Effector memory CD4-positive, alpha-beta T cell (primary cell): ENCODE measurements at places on chromosomes 3 and 15.

GRCh38 chr15:69454953-69455352, 2.3 kb downstream of the RPLP1 start:
- DNase-seq, result no peak

- no peak for DNase-seq
Measured at GRCh38 chr3:117550766-117551165, 841.2 kb downstream of the TUSC7 start.

GRCh38 chr15:59998950-59999611, 5.0 kb upstream of the FOXB1 start:
- DNase-seq, result no peak

DNA sequence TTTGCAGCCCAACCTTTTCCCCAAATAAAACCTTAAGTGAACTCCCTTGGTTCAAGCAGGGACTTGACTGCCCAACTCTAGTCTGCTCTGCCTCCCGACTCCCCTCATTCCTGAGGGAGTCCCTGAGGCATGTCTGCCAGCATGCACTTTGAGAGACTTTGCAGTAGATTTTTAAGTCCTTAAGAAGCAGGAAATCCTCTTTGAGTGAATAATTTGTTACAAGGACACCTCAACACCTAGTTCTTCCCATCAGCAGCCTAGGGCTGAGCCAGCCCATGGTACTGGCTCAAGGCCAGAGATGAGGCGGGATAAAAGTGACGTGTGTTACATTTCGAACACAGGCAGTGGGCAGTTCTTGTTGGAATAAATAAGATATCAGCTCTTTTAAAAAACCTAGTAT, 204.3 kb upstream of the SLC2A2 start:
- no peak for DNase-seq

- DNase-seq, result no peak
Measured at GRCh38 chr3:55440104-55440708, 46.9 kb downstream of the WNT5A start.

- DNase-seq, result no peak
Measured at GRCh38 chr3:124845406-124845805, 41.8 kb downstream of the ITGB5 start.

DNA sequence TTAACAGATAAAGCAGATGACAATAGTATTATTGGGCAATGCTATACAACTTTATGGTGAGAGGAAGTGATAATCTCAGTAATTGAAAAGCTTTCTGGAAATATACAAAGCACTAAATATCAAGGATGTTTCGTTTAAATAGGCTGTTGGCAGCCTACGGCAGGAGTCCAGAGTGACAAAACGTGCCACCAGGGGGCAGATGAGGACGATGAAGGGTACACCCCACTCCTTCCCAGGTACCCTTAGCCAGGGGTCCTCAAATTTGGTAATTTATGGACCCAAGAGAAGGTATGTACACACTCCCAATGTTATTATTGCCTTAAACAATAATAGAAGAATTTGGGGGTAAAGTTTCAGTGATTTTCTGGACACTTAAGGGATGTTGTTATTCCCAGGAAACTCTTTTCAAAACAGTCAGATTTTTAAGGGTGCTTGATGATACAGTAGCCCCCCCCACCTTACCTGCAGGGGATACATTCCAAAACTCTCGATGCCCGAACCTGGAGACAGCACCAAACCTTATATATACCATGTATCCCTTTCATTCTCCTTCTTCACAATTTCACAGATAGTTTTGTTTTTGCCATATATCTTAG, 1.4 kb upstream of the MAGEL2 start:
- no peak for DNase-seq

DNA sequence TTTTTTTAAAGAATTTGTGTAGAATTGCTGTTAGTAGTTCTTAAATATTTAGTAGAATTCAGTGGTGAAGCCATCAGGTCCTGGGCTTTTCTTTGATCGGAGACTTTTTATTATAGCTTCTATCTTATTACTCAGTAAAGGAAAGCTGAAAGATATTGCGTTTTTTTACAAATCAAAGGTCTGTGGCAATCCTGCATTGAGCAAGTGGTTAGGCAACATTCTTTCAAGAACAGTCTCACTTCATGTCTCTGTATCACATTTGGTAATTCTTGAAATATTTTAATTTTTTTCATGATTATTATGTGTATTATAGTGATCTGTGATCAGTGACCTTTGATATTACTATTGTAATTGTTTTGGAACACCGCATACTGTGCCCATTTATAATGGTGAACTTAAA, 140.8 kb downstream of the UNC13C start:
- DNase-seq, result no peak

GRCh38 chr3:49415931-49416601, 3.8 kb downstream of the TCTA start:
- peak; percentile 61 for DNase-seq

- no peak for DNase-seq
Measured at GRCh38 chr15:101141926-101142527, 109.8 kb downstream of the CHSY1 start.

GRCh38 chr3:129645286-129645685, 38.8 kb upstream of the PLXND1 start:
- DNase-seq, result no peak

DNA sequence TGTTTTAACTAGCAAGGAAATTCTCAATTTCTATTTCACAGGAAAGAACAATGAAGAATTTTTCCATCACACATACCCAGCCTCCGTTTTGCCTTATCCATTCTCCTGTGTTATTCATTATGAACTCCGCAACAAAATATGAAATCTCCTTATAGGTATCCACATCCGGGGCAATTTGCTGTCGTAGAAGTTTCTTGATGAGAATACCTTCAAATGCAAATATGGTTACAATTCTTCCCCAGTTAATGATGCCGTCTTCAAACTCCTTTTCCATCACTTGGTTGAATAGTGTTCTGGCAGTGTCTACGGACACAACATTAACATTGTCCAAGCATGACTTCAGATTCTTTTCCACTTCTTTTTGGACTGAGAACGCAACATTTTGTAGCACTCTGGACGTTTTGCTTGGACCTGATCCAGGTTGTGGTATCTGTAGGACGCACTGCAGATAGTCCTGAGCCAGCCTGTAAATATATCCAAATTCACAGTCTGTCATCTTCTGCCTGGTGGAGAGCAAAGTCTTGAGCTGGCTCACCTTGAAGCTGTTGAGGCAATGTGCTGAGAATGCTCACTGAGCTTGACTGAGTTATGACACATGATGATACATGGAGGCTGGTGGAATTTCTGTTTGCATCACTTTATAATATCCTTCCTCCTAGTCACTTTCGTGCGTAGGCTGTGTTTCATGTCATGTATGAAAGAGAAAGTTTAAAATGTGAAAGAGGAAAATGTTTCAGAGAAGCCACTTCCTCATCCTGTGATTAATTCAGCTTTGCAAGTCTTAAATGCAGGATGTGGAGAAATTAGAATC, at the start of gene BCL2A1:
BCL2A1 (minus strand) TSS at position 573 of the 811 bp plus-strand sequence; CDS start at position 496, 77 bp downstream.
- DNase-seq, result peak; percentile 31

DNA sequence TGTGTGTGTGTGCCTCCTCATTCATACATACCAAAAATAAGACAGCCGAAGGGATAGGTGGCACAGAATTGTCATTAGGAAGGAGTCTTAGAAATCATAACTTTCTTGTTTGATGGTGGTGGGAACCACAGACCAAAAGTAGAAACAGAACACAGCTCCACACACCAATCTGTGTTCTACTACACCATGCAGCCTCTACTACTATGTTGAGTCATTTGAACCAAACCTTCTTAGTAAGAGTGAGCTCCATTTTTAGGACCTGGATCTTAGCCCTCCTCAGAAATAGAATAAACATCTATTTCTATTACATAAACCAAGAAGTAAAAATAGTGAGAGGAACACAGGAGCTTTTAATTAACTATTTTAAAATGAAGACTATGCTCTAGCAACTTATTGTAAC, 27.9 kb upstream of the PLCH1 start:
- DNase-seq, result no peak

GRCh38 chr15:41940441-41940857, 31.9 kb downstream of the EHD4 start:
- DNase-seq, result peak; percentile 22

DNA sequence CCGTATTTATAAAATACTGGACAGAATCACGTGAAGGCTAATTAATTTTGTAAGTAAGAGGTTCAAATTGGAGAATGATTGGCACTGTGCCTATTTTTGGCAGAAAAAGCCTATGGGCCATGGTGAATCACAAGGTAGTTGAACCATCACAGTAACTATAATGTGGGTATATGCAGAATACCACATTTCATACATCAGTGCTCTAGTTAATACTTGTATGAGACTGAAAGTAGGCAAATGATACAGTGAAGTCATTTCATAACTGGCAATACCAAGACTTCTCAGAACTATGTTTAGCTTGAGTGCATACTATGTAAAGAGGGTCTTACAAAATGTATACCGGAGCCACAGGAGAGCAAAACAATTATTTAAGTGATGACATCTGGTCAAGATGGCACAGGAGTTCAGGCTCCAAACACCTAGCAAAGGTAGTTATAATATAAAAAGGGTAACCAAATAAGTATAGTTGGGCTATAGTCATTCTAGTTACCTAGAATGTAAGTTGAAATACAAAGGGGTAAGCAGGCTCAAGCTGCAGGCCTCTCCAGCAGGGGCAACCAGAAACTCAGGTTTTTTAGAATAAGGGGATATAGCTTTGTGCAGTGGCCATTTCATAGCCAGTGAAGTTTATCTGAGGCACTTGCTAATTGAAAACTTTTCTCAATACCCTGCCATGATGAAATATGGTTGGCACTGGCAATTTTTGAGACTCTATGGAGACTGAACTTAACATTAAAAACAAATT, 19.1 kb downstream of the GPR160 start:
- no peak for DNase-seq

GRCh38 chr15:93241696-93242585, 152.9 kb upstream of the RGMA start:
- DNase-seq, result no peak

- DNase-seq, result no peak
Measured at GRCh38 chr3:110494093-110494490, 577.5 kb upstream of the NECTIN3 start.

GRCh38 chr3:172061724-172062184, 22.4 kb downstream of the FNDC3B start:
- DNase-seq, result no peak

- no peak for DNase-seq
Measured at GRCh38 chr15:34855893-34856292, 60.5 kb upstream of the ACTC1 start.

GRCh38 chr3:159733194-159733860, 255.3 kb upstream of the IL12A start:
- DNase-seq, result no peak
